Activated naive CD4-positive, alpha-beta T cell treated with Interleukin-2 at 50 U/mL for 16 hours (primary cell): ENCODE measurements at places on chromosomes 3 and 15.
A peak's percentile ranks its signal among the peaks of the same experiment; 100 is the strongest.

DNA sequence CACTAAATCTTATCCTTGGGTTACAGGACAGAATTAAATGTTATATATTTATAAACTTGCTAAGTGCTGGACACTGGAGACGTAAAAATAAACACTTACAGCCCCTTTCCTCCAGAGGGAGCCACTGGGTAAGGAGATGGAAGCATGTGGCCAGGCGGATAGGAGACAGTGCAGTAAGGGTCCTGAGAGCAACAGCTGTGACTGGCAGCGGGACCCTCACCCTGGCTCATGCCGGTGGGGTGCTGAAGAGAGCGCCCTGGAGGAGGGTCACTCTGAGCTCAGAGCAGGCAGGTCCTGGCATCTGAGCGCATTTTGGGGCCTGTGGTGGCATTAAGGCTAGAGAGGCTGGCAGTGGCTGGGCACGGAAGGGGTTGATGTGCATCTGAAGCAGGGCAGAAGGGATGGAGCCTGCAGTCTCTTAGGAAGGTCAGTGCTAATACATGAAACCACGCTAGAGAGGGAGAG lies 16.0 kb downstream of the SEC61A1 start:
- no peak for DNase-seq

DNA sequence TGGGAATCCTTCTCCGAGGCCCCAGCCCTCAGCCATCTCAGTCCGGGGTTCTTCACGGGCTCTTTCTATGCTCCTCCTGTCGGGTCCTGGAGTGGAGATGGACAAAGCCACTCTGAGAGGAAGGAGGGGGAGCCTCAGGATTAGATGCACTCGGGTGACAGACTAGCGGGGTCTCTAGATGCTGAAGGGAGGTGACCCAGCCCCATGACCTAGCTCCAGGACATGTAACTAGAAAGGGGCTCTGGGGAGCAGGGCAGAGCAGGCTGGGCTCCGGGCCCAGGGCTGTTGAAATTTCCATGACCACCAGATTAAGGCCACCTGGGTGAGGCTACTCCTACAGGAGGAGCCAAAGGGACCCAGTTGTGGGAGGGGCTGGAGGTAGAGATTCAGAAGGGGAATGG lies 14.8 kb upstream of the SKIC8 start:
- DNase-seq: no peak

DNA sequence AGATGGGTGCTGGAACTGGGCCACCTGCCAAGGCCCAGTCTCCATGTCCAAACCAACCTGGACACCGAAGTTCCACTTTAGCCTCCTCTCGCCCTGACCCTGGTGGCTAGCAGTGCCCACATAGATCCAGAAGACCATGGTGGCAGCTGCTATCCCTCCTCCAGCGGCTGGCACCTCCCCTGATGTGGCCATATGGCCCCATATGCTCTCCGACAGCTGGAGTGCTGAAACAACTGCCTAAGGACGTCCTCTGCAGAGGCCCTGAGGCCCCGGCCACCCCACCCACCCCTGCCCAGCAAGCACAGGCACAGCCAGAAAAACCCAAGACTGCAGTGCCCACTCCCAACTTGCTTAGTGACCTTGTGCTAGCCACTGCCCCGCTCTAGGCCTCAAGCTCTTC lies 182.3 kb upstream of the LINGO1 start:
- no peak for DNase-seq

GRCh38 chr15:89399238-89400115 lies 64.9 kb upstream of the POLG start:
- peak; percentile 27 for DNase-seq

DNA sequence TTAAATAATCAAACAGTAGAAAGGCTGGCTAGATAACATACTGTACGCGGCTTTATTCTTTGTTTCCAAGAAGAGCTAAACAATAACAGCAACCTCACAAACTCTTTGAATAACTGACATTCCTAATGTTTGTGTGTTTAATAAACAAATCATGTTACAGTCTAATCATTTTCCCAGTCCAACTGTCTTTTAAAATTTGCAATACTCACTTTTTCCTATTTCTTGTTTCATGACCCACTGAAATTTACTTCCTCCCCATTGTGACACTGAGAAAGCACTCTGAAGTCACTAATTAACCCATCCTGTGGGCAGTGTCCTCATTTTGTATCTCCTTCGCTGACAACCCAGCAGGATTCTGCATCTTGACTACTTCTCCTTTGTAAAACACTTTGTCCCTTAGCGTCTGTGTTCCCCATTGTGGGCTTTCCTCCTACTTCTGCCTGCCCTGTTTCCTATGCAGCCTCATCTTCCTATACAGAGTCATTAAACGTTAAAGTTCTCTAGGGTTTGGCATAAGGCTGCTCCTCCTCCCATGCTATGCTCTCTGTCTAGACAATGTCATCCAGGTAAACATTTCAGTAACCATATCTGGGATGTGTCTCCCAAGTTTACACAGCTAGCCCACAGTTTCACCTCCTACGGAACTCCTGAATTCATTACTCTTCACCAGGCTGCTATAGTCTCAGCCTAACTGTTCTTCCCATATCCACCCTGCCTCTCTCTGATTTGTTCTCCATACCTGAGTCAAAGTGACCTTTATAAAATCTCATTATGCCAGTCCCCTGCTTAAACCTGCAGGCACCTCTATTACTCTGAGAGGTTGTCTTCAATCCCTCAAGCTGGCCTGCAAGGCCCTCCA lies 148.9 kb downstream of the GREM1 start:
- no peak for DNase-seq

- no peak for DNase-seq
These were observed 126.6 kb upstream of the BCL6 start for GRCh38 chr3:187871848-187872247.

GRCh38 chr3:187211532-187212195 lies 14.4 kb downstream of the RTP1 start:
- DNase-seq: no peak

- DNase-seq: no peak
These were observed 375.3 kb downstream of the LPP start for GRCh38 chr3:188529228-188529627.

DNA sequence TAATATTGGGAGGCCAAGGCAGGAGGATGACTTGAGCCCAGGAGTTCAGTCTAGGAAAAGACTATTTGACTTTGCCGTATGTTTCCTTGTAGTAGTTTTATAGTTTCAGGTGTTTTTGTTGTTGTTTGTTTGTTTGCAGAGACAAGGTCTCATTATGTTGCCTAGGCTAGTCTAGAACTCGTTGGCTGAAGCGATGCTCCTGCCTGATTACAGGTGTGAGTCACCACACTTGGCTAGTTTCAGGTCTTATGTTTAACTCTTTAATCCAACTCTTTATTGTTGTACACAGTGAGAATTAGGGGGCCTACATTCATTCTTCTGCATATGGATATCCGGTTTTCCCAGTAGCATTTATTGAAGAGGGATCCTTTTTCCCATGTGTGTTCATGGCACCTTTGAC lies 32.0 kb downstream of the FAIM start:
- no peak for DNase-seq

DNA sequence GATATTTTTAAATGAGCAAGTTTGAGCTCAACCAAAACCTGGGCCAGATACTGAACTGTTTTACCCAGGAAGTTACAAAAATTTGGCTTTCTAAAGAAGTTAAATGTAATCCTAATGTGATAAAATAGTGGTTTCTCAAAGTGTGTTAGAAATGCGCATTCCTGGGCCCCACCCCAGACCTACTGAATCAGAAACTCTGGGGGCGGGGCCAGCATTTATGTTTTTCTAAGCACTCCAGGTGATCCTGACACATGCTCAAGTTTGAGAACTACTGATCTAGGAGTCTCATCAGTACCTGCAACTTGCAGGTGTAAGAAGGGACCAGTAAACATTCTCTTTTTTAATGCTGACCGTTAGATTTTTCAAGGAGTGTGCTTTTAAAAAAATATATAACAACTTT lies 190.6 kb downstream of the VPS13C start:
- no peak for DNase-seq

DNA sequence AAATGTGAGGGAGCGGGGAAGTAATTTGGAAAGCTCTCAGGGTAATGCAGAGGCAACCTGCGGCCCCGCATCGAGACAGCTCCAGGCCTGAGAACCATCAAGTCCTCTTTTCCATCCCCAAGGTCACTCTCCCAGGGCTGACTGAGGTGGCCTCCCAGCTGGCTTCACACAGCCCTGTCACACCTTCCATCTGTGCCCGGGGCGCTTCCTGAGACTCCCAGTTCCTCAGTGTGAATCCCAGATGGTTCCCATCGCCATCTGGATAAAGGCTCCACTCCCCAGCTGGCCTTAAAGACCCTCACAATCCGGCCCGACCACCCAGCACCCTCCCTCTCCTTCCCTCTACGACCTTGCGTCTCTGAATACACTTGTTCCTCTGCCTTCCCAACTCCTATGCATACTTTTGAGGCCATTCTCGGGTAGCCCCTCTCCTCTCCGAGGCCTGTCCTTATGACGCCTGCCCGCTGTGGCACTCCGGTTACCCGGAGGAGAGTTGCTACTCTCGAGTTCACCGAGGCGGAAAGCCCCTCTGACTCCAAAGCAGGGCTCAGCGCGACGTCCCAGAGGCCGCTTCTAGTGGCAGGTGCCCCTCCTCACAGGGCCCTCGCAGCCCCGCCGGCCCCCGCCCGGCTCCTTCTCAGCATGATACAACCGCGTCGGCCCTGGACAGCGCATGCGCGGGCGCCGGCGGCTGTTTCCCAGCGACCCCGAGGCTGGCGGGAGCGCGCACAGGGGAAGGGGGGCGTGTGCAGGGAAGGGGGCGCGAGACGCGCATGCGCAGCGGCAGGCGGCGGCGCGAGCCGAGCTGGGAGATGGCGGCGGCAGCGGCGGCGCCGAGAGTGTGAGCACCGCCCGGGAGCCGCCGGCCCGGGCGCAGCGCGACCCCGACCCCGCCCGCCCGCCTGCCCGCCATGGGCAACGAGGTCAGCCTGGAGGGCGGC lies at the start of gene BSN:
Gene BSN, plus strand, starts transcription at position 786 of the 941 bp plus-strand sequence. Its CDS starts 126 bp downstream, at position 912.
- peak; percentile 88 for DNase-seq

GRCh38 chr3:102400142-102400541 lies 34.7 kb upstream of the ZPLD1 start:
- DNase-seq: no peak

GRCh38 chr3:30475038-30475808 lies 131.2 kb upstream of the TGFBR2 start:
- DNase-seq: no peak

DNA sequence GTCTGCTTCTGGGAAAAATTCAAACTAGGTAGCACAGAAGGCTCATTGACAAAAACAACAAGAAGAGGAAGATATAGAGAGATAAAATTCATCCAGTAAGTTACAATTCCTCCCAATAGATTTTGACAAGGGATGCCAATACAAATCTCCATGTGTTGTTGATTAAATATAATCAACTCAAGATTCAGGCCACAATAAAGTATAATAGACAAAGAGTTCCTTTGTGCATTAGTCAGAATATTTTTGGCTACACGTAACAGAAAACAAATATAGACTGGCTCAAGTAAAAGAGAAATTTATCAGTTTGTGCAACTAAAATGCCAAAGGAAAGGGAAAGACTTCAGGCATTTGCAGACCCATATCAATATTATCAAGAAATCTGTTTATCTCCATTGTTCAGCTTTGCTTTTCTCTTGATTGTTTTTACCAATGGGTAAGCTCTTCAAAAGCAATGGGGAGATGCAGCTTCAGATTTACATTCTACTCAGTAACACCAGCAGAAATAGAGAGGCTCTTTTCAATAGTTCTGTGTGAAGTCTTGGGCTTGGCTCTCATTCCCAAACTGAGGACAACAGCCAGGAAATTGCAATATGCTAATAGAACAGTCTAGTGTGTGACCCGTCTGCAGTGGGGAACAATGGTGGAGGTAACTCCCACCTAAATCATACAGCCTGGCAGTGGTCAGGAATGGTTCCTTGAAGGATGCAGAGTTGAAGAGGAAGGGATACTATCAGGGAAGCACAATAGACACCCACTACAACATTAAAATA lies 77.6 kb upstream of the PROK2 start:
- DNase-seq: no peak

GRCh38 chr3:184778426-184779332 lies 33.3 kb upstream of the VPS8 start:
- no peak for DNase-seq

- no peak for DNase-seq
These were observed 12.6 kb downstream of the ETV5 start for GRCh38 chr3:186096290-186096689.

GRCh38 chr15:38528294-38528693 lies 36.3 kb downstream of the RASGRP1 start:
- DNase-seq: no peak

GRCh38 chr3:195260280-195260905 lies 10.6 kb downstream of the XXYLT1 start:
- DNase-seq: peak; percentile 30

GRCh38 chr15:70521576-70522322 lies 241.6 kb downstream of the UACA start:
- DNase-seq: peak; percentile 0

DNA sequence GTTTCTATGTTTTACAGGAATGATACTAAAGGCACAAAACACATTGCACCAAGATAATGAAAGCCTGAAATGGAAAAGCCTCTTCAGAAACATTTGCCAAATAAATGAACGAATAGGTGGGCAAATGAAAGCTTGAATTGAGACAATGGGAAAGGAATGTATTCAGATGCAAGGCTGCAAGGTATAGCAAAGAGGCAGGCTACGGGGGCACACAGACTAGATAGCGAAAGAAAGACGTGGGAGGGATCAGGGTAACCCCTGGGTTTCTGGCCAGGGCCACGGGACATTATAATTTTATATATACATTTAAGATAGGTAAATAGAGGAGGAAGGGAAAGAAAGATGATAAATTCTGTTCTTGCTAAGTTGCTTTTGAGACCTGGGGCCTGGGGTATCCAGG lies 95.9 kb upstream of the NLGN1 start:
- DNase-seq: no peak

GRCh38 chr3:126342211-126342610 lies 15.0 kb downstream of the KLF15 start:
- no peak for DNase-seq

GRCh38 chr3:61594144-61594963 lies 33.0 kb downstream of the PTPRG start:
- no peak for DNase-seq

DNA sequence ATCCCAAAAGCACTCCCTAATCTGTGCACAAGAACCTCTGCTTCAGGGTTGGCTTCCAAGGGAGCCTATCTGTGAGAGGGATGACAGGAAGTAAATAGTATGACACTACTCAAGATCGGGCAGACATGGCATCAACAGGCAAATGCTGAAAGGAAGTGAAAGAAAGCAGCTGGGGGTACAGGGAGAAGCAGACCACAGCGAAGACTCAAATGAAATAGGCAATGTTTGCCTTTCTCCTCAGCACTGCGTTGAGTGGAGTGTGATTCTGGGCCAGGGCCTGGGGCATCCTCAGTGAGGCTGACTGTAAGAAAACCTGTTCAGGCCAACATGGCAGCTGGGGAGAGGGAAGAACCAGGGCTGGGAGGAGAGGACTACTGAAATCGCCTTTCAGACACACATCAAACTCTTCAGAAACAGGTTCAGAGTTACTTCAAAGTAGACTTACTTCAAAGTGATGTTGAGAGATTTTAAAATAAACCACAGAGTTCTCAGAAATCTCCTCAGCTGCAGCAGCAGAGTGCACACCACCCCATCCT lies 96.6 kb downstream of the SLC9A9 start:
- DNase-seq: peak; percentile 15

DNA sequence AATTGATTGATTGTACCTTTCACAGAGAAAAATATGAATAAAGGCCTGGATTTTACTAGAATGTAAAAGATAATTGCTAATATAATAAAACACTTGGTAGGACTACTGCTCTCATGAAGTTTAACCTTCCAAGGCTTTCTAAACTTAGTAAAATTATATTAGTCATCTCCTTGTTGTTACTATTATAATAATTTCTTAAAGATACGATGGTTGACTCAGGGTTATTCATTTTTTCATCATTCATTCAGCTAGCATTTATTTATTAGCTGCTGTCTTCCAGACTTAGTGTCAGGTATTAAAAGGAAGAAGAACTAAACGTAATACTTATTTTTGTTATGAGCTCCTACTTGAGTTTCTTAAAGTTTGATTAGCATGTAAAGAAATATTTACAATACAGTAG lies 771.6 kb upstream of the NR2F2 start:
- no peak for DNase-seq
